ENCODE measurements at places on chromosomes 4 and X. TPM values are rescaled to one million over a fixed set of nuclear protein-coding genes. Genes with fewer than 3 reads are reported as not detected.

The GUCY1B1 gene
- polyA plus RNA-seq: 1.5 TPM

The MED14 gene
- polyA plus RNA-seq: 79.7 TPM

The FOXP3 gene
- 0.67 TPM for polyA plus RNA-seq

The TEX13B gene
- polyA plus RNA-seq: 0.11 TPM

The SLC7A11 gene
- 5.9 TPM for polyA plus RNA-seq

The TBC1D19 gene
- 1.9 TPM for polyA plus RNA-seq

The SMIM31 gene
- polyA plus RNA-seq: not detected

The CLNK gene
- not detected for polyA plus RNA-seq

The FGFR3 gene
- polyA plus RNA-seq: 18.6 TPM

The CASK gene
- polyA plus RNA-seq: 11.9 TPM

Measured in H1 (cell line).